ENCODE measurements at places on chromosomes 2 and 18. TPM values are rescaled to one million over a fixed set of nuclear protein-coding genes. Genes with fewer than 3 reads are reported as not detected.

The ASTL gene
- total RNA-seq, result not detected

The CCDC148 gene
- total RNA-seq, result 0.51 TPM

The STARD6 gene
- total RNA-seq, result not detected

The PAIP2B gene
- total RNA-seq, result 1.8 TPM

- DNase-seq, result no peak
Observed at GRCh38 chr2:215811003-215811402, 202.3 kb downstream of the MREG start.

DNA sequence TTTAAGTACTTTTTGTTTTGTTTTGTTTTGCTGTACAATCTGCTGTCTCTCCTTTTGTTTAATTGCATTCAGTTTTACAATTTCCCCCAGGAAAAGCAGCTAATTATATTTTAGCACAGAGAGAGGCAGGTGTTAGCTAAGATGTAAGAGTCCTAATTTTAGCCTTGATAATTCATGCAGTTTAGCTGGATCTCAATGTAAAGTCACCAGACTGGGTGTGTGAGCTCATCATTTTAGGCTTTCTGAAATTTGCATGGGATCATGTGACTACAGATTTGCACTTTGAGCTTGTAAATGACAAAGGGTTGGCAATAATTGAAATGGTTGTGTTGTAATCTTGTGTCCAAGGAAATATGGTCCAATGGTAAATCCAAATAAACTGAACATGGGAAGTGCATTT, 68.5 kb downstream of the ETAA1 start:
- no peak for DNase-seq

- DNase-seq, result no peak
Observed at GRCh38 chr2:121074293-121074932, 210.6 kb downstream of the TFCP2L1 start.

The DYNAP gene
- total RNA-seq, result 0.59 TPM

The MTX2 gene
- total RNA-seq, result 40.9 TPM

The DNER gene
- total RNA-seq, result 49.2 TPM

- DNase-seq, result no peak
Observed at GRCh38 chr2:161177969-161178368, 17.7 kb downstream of the TANK start.

DNA sequence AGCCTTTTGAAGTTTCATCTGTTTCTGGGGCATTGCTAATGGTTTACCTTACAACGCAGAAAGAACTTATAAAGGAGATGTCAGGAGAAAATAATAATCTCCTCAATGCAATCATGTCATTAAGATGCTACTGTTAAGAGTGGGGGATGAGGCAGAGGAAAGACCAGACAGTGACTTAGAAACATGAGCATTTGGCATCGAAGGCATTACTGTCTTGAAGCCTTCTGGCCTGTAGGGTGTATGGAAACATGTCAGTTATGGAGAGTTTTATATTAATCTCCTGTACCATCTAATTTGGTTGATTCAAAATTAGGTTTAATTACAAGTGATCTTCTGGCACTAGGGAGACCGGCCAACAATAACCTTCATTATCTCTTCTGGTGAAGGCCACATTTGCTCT, 32.5 kb downstream of the CDC42EP3 start:
- no peak for DNase-seq

GRCh38 chr2:170396799-170397459, 219.0 kb downstream of the MYO3B start:
- no peak for DNase-seq

DNA sequence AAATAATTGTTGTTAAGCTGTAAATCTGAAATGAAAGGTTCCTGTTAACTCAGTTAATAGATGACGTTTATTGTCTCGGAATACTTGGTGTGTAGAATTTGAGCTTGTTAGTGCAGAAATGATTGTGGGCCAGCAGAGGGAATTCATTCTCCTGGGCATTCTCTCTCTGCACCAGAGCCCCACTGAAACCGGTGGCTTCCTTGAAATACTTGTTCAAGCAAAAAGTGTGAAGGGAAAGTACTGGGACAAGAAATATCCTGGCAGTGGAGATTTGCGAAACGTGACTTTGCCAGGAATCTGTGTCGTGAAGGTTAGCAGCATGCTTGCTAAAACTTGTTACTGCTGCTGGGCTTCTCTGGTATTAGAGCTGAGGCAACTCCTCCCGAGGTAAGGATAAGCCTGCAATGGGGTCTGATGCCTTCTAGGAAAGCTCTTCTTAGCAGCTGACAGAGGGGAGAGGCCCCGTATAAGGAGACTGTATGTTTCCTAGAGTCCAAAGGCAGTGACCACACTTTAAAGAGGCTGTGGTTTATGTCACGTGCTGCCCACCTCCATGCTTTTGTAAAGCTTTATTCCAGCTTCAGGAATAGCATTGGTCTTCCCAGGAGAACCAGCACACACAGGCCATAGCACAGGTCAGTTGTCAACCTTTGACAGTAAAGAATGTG, 2.0 kb downstream of the ITGA6 start:
- DNase-seq, result peak; percentile 60

GRCh38 chr2:68238955-68239822, 13.1 kb downstream of the PPP3R1 start:
- peak; percentile 30 for DNase-seq

DNA sequence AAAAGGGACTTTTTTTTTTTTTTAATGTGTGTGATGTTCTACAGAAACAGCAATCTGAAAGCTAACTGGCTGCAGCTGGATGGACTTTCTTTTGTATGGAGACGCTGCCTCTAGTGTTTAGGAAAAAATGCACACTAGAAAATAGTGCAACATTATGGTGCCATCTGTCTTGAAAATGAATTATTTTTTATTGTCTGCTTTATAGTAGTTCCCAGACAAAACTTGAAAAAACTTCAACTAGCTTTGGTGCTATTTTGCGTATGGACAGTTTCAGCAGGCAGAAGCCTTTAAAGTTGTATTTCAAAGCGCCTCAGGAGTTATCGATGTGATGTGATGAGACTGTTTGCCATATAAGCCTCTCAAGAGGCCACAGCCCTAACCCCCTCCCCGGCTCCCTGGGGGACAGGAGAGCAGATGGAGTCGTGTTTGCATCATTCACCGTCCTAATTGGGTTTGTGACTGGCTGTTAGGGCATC, 86.9 kb downstream of the LTBP1 start:
- peak; percentile 45 for DNase-seq

- DNase-seq, result no peak
Observed at GRCh38 chr18:58447402-58448095, 181.3 kb downstream of the ALPK2 start.

DNA sequence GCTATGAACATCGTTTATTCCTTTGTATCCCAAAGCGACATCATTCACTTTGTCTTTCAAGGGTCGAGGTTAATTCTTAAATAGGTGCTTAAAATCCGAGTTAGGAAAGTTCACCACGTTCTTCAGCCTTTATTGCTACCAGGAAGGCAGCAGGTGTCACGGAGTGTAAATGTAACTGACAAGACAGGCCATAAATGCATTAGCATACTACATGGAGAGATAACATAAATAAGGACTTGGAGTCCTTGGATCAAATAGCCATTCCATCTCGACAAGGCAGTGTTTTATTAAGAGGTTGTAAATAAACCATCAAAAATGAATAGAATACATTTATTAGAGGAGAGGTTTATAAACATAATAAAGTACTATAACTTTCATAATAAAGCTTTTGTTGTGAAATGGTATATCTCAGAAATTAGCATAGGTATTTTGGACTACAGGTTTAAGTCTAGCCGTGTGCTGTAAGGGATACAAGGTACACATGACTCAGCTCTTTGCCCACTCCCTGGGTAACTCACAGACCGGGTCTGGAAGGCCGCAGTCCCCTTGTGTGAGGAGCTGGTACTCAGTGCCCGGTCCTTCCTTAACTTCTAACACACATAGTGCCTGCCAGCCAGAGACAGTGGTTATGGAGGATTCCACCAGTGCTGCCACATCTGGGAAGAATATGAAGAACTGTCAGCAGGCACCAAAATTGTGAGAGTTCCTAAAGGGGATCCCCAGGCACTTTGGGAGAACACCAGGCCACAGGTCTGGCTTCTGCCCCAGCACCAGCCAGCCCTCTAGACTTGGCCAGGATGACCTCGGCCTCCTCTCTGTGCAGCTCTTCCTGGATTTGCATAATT, 29.4 kb downstream of the CAPN13 start:
- DNase-seq, result no peak

The IL1B gene
- total RNA-seq, result 5.5 TPM

The PRSS56 gene
- total RNA-seq, result not detected

GRCh38 chr2:159211447-159212396, 74.8 kb downstream of the WDSUB1 start:
- no peak for DNase-seq

The SLC23A3 gene
- 2.6 TPM for total RNA-seq

The FKBP1B gene
- 1.8 TPM for total RNA-seq

The FOXI3 gene
- total RNA-seq, result not detected

The CDK5R2 gene
- not detected for total RNA-seq

DNA sequence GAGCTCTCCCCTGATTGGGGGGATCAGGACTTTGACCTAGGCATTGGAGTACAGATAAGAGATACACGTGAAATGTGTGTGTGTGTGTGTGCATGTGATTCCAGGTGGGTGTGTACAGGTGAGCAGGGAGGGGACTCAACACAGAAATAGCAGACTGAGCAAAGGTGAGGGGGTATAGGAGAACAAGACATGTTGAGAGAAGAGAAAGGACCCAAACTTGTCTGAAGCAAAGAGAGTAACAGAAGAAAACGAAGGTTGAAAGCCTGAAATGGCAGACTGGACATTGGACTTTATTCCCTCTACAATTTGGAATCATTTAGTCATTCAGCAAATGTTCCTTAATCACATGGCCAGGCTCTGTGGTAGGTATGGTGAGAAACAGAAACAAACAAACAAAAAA, 23.3 kb downstream of the MRO start:
- no peak for DNase-seq

- peak; percentile 63 for DNase-seq
Observed at GRCh38 chr2:29114946-29115609, at the start of gene CLIP4. CLIP4 (plus strand) TSS chr2:29115415; CDS start chr2:29121389, 5,974 bp downstream.

DNA sequence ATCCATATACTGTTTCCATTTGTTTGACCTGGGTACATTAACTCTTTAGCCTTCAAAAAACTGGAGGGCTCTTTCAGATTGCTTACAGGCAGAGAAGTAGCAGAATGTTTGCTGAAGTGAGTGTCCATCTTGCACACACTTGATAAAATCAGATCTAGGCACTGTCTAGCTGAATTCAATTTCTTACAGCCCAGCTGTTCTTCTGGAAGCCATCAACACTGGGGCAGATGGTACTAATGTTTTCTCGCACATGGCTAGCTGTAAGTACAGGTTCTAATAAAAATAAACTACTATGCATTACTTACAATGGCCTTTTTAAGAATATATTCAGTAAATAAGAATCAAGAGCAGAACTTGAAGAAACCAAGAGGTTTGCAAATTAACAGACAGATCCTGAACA, 175.9 kb downstream of the NBAS start:
- no peak for DNase-seq

The ANKRD53 gene
- not detected for total RNA-seq

GRCh38 chr2:231597627-231598026, 5.0 kb downstream of the TEX44 start:
- no peak for DNase-seq

The KCNJ13 gene
- not detected for total RNA-seq

DNA sequence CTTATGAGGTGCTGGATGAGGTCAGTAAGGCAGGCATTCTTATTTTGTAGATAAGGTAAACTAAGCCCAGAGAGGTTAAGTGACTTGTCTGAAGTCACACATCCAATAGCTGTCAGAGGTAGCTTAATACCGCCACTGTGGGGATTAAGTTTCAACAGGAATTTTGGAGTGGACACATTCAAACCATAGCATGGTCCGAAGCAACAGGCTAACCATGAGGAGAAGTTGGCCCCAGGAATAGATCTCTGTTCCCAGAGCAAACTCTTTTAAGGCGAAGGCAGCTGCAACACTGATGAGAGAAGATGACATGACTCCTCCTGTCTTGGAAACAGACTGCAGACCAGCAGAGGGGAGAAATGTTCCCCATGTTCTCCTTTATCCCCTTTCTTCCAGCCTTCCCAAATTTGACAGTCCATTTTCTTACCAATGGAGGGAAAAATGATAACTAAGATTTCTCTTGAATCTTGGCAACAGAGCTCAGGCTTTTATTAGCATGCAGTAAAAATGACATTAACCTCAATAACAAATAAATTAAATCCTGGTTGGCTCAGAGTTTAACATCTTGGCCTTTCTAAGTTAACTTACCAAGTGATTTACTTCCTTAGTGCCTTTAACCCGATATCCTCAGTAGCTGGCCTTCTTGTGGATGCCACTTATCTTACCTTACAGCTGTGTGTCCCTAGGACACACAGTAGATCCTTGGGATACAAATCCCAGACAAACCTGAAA, 67.9 kb upstream of the STPG4 start:
- no peak for DNase-seq

DNA sequence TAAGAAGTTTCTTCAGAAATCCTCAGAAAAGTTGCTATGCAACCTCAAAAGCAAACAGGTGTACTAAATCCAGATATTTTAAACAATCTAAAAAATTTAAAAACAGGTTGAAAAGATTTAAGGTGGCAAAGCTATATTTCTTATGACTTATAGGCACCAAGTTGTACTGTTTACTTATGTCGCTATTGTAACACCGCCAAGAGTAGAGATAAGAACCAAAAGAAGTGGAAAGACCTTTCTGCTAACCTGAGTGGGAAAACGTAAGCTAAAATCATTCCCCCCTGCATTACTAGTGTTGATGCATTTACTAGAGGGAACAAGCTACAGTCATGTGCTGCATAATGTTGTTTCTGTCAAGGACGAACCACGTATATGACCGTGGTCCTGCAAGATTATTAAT, 83.1 kb downstream of the TRIP12 start:
- no peak for DNase-seq

DNA sequence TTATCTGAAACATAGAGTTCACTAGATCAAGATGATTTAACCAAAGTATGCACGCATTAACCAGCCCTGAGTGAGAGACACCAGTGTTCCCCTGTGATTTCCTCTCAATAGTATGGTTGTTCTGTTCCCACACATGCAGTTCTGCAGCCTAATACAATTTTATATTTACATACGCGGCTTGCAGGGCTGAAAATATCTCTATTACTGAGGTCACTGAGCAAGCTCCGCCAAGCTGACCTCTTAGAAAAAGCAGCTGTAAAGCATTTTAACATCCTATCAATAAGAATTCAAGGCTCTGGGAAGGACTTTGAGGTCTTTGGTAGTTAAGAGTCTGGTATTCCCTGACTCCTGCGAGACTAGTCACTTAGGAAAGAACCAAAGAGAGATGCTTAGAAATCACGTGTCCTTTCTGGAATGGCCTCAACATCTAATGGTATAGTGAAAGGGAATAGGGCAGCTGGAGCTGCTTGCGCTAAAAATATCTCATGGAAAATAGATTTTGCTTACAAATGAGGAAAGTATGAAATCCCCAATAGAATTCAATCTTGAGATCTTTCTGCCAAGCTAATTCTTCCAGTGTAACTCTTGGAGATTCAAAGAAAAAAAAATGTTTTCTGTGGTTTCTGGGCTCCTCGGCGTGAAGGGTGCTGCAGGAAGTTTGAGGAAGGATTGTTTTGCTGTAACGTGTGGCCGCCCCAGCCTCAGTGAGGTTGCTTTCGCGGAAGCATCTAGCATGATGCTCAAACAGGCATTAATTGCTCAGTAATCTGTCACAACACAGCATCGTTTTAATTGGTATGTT, 59.2 kb downstream of the DOCK10 start:
- DNase-seq, result no peak

Measured in MCF 10A (cell line).